Mesenchymal stem cell (in vitro differentiated cells and primary cell): ENCODE measurements at places on chromosomes 16 and 17.

DNA sequence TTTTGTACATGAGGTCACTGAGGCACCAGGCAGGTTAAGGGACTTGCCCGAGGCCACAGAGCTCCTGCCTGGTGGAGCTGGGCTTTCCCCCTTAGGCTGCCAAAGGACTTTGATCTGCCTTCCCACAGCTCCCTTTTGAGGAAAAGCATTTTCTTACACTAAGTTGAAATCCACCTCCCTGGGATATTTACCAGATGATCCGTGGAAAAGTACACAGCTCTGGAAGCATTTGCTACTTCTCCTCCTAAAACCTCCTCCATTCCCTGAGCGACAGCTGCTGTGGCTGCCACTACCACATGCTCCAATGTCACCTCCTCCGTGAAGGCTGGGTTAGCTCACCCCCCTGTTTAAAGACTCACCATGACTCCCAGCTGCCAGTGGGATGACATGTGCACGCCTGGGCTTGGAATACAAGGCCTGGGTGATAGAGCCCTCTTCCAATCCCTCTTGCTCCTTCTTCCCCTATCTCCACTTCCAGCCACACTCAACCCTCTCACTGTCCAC, 1.2 kb upstream of the MPRIP start:
- peaks cover 24% of the 10 kb centered on the region for H3K4me1 ChIP-seq
- H3K27ac ChIP-seq, result peak overlapping the region; percentile 11
- H3K27me3 ChIP-seq, result no peaks in the 10 kb centered on the region
- H3K36me3 ChIP-seq, result no peaks in the 10 kb centered on the region

GRCh38 chr17:61551255-61551742, 39.7 kb downstream of the NACA2 start:
- no peak overlapping the region for H3K27ac ChIP-seq
- no peaks in the 10 kb centered on the region for H3K4me1 ChIP-seq
- H3K27me3 ChIP-seq, result peaks cover 5% of the 10 kb centered on the region

DNA sequence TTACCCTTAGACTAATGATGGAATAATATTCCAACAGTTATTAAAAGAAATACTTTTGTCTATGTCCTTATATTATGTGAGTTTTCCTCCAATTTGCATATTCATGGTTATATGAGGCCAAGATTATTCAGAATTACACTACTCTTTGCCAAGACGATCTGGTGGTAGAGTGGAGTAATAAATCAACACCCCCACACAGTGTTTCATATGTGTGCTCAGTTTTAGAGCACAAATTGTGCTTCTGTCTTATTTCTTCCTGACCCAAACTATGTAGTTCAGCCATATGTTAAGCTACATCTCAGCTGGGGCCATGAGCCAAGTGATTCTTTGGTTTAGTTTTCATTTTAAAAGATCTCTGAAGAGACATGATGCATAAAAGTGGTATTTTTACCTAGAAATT, 26.9 kb upstream of the PPM1E start:
- no peak overlapping the region for H3K4me3 ChIP-seq
- H3K36me3 ChIP-seq, result peaks cover 16% of the 10 kb centered on the region
- no peak overlapping the region for H3K27ac ChIP-seq
- no peak for DNase-seq
- no peaks in the 10 kb centered on the region for H3K27me3 ChIP-seq
- no peaks in the 10 kb centered on the region for H3K4me1 ChIP-seq

DNA sequence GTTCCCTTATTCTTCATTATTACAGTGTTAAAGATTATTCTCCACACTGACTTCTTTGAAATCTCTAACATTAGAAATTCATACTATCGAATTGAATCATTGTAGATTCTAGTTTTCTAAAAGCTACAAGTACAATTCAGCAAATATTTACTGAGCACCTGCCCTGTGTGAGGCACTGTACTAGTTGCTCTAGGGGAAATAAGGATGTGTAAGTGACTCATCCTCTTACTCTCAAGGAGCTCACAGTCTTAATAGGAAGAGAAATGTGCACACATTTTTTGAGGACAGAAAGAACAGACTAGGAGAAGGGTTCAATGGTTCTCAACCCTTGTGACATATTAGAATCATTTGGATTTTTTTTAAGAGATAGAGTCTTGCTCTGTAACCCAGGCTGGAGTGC, 7.7 kb upstream of the SLFN12L start:
- H3K36me3 ChIP-seq, result no peaks in the 10 kb centered on the region
- H3K4me3 ChIP-seq, result no peak overlapping the region
- no peak overlapping the region for H3K27ac ChIP-seq
- no peak for DNase-seq

DNA sequence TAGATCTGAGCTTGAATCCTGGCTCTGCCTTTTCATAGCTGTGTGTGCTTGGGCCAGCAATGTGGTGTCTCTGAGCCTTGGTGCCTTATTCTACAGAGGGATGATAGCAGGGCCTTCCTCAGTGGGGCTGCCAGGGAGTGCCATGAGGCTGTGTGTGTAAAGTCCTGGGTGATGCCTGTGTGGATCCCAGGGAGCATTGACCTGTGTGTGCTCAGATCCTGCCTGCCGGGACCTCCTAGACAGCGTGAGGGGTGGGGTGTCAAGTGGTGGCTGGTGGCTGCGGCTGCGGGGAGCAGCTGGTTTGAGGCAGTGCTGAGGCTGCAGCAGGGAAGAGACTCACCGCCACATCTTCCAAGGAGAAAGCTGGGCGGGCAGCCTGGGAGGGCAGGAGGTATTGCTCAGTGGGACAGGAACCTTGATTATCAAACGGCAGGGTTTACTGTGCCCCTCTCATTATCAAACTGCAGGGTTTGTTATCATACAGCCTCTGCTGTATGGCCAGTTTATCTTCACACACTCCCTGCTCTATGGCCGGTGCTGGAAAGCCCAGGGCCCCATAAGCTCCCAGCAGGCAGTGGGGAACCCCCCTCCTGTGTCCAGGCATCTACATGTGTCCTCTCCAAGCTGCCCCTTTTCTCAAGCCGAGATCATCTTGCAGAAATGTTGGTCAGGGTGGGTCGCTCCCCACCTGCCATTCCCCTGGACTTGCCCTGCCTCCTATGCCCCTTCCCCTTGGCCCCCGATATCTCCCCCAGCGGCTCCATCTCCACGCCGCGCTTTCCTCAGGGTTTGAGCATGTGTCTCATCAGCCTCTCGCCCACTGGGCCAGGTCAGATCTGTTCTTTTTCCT, 3.1 kb upstream of the ADCY7 start:
- no peaks in the 10 kb centered on the region for H3K27me3 ChIP-seq
- H3K27ac ChIP-seq, result no peak overlapping the region
- DNase-seq, result no peak
- H3K4me3 ChIP-seq, result no peak overlapping the region
- H3K36me3 ChIP-seq, result no peaks in the 10 kb centered on the region

GRCh38 chr16:72426386-72426785, 254.4 kb upstream of the PMFBP1 start:
- H3K36me3 ChIP-seq, result peaks cover 4% of the 10 kb centered on the region
- no peak overlapping the region for H3K27ac ChIP-seq
- H3K4me1 ChIP-seq, result no peaks in the 10 kb centered on the region

DNA sequence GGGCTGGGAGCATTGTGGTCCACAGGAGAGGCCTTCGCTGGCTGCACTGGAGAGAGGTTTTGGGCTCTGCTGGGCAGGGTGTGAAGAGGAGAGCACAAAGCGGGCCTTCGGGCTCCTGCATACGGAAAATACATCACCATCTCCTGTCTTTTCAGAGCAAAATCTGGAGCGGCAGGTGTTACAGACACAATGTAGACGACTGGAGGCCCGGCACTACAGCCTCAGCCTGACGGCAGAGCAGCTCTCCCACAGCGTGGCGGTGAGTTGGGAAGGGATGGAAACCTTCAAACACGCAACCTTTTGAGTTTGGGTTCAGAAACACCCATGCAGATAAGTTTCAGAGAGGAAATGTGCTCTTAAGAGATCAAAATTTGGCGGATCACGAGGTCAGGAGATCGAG, 17.9 kb downstream of the GINS2 start:
- no peak overlapping the region for H3K27ac ChIP-seq
- no peak overlapping the region for H3K4me3 ChIP-seq
- H3K36me3 ChIP-seq, result peaks cover 97% of the 10 kb centered on the region
- no peak for DNase-seq
- H3K27me3 ChIP-seq, result no peaks in the 10 kb centered on the region
- H3K4me1 ChIP-seq, result peaks cover 7% of the 10 kb centered on the region

- H3K4me1 ChIP-seq, result peaks cover 21% of the 10 kb centered on the region
- DNase-seq, result peak; percentile 65
- H3K27me3 ChIP-seq, result peaks cover 72% of the 10 kb centered on the region
- H3K36me3 ChIP-seq, result no peaks in the 10 kb centered on the region
- peak overlapping the region; percentile 92 for H3K4me3 ChIP-seq
Observed at GRCh38 chr17:43907998-43908721, 824 bp upstream of the MPP2 start.

DNA sequence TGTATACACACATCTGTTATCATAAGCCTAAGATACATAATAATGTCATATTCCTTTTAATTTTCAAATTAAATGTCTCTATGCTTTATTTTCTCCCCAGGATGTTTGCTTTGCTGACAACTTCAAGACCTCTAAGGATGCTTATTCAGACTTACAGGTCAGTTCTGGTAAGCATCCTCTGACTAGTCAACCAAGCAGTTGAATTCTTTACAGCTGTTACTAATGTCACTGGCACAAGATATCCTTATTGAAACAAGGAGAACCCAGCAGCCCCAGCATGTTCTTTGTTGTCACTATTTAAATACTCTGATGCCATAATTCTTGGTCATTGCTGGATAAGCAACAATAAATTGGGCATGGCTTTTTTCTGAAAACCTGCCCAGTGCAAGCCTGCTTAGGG, 232.3 kb upstream of the PMFBP1 start:
- H3K27me3 ChIP-seq, result no peaks in the 10 kb centered on the region
- no peaks in the 10 kb centered on the region for H3K4me1 ChIP-seq
- H3K36me3 ChIP-seq, result no peaks in the 10 kb centered on the region
- no peak overlapping the region for H3K4me3 ChIP-seq

DNA sequence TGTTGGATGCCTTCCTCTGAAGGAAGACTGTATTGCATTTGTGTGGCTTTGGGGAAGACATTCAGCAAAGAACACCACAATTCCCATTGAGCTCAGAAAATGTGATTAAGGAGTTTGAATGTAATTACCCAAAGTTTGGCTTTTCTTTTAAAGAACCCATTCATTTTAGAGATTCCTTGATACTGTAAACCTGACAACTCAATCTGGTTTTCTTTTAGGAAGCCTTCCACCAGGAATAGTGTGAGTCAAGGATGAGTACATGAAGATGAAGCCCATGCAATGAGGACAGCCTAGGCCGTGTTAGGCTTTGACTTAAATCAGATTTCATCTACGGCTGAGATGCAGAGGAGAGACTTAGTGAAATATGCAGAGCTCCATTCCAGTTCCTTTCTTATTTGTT, 271.7 kb upstream of the TBX2 start:
- H3K27ac ChIP-seq, result no peak overlapping the region
- H3K4me1 ChIP-seq, result no peaks in the 10 kb centered on the region
- H3K36me3 ChIP-seq, result no peaks in the 10 kb centered on the region
- no peak overlapping the region for H3K4me3 ChIP-seq
